ENCODE measurements at places on chromosomes 3 and 15. TPM values are rescaled to one million over a fixed set of nuclear protein-coding genes. Genes with fewer than 3 reads are reported as not detected.

TRPM1 gene
- 0.07 TPM for total RNA-seq

SYNM gene
- 8.3 TPM for total RNA-seq

GMNC gene
- total RNA-seq, result not detected

TRIM42 gene
- not detected for total RNA-seq

DNA sequence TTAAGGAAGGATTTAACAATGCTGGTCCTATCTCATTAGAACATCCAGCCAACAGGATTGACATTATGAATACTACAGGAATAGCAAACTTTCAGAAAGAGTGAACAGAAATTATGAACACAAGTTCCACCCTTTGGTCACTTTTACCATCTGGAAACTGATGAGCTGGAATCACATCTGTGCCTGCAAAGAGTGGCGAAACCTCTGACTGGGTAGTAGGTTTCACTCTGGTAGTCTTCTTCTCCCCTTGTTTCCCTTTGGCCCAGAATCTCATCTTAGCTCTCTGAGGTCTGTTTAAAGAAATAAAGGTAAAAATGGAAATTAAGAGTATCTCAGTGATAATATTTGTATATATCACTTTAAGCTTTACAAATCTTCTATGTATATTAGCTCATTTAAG, 73.1 kb downstream of the NR2E3 start:
- DNase-seq, result no peak

DNA sequence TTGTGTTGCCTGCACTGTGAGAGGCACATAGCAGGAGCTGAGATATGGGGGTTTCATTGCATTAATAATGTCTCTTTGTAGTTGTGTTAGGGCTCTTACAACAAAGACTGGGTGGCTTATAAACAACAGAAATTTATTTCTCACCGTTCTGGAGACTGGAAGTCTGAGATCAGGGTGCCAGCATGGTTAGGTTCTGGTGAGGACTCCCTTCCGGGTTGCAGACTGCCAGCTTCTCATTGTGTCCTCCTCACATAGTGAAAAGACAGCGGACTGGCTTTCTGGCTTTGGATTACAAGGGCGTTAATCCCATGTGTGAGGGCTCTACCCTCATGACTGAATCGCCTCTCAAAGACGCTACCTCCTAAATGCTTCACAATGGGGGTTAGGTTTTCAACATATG, 20.6 kb downstream of the TMEM108 start:
- no peak for DNase-seq

DNA sequence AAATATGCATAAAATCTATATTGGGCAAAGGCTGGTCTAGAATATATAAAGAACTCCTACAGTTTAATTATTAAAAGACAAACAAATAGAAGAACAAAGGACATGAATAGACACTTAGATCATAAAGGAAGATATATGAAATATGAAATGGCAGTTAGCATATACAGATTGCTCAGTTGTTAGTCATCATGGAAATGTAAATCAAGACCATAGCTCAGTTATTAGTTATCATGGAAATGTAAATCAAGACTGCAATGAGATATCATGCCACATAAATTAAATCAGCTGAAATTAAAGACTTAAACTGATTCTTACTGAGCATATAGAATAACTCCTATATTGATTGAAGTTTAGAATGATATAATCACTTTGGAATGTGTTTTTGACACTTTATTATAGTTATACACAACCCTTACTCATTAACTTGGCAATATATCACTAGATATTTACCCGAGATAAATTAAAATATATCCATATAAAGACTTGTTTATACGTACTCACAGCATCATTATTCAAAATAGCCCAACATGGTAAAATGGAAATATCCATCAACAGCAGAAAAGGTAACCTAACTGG, 45.2 kb upstream of the GOLGA8B start:
- DNase-seq, result no peak

- peak; percentile 47 for DNase-seq
These were observed 727 bp downstream of the RAP2B start for GRCh38 chr3:153162513-153163392.

- DNase-seq, result no peak
These were observed 52.0 kb downstream of the SUCNR1 start for GRCh38 chr3:151925419-151925818.

DNA sequence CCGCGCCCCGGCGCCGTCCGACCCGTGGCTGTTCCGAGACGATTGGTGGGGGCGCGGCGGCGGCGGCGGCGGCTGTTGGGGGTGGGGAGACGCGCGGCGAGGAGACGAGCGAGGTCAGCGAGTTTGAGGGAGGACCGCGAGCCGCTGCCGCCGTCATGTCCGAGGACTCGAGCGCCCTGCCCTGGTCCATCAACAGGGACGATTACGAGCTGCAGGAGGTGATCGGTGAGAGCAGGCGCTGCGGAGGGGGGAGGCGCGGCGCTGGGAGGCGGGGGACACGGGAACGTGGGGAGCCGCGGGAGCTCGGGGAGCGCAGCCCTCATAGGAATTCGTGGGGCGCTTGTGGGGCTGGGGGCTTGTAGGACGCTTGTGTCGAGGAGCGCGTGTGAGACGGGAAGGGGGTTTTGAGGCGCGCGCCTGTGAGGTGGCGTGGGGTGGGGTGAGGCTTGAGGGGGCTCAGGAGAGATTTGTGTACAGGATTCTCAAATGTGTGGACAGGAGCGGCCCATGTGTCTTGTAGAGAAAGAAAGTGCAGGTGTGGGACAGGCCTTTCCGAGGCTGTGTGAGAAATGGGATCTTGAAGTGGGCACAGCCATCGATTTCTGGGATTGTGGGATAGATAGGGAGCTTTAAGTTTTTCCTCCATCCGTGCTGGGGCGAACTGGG, 518 bp downstream of the OXSR1 start:
- peak; percentile 34 for DNase-seq

DNA sequence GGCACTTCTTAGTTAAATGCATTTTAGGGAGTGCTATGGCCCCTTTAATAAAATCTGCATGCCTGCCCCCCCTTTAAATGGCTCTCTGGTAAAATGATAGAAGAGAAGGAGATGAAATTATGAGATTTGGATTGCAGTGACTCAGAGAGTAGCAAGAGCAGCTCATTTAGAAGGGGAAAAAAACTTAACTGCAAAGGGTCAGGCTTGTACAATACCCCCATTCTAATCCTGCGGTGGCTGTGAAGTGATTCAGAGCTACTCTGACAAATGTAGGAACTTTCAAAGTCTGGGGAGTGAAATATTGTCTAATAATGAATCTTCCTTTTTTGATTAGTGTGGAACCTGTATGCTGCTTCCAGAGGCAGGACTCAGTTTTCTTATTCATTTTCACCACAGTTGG, 44.1 kb upstream of the TBC1D23 start:
- DNase-seq, result no peak

DNA sequence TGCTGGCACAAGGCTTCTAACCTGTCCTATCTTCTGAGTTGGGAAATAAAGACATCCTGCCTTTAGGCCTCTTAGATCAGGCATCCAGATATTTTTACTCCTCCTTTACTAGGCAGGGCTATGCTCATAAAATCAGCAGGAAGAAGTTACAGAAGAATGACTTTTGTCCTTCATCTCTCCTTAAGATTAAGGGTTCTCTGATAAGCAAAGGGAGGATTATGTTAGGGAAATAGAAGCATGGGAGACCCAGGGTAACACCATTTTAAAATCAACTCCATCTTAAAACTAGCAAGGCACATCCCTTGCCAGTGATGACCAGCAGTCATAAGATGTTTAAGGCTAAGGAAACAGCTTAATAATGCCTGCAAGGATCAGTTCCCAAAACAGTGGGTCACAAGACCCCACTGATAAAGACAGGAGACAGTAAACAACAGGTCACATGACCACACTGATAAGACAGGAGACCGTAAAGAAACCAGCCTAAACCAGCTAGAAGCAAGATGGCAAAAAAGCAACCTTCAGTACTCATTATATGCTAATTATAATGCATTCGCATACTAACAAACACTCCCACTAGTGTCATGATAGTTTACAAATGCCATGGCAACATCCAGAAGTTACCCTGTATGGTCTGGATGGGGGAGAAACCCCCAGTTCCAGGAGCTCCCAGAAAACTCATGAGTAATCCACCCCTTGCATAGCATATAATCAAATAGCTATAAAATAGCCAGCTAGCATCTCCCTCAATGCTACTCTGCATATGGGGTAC, 14.5 kb upstream of the EHHADH start:
- DNase-seq, result no peak

DNA sequence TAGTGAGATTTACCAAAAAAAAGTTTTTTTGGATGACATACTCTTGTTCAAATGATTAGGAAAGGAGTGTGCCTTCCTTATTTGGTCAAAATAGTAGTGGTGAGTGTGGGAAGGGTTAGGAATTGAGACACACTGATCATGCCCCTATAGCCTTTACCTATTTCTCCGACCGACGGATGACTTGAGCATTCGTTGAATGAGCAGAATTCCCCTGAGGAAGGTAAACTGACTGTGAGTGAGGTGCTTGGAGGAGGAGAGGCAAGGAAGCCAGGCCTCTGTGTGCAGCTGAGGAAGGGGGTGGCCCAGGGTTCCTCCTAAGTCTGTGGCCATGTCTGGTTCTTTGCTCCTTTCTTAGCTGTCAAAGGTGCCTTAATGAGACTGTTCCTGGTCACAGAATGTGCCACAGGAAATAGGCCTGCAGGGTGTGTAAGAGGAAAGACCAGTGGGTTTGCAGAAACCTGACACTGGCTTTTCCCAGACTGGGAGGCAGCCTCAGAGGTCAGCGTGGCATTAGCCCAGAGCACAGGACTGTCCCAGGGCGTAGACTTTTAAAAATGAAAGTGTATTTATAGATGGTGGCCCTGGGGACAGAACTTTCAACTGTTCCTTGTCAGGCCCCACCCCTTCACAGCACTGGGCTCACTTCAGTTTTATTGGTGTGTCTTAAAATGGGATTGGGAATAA, 307.7 kb upstream of the C2CD4B start:
- DNase-seq, result no peak

DNA sequence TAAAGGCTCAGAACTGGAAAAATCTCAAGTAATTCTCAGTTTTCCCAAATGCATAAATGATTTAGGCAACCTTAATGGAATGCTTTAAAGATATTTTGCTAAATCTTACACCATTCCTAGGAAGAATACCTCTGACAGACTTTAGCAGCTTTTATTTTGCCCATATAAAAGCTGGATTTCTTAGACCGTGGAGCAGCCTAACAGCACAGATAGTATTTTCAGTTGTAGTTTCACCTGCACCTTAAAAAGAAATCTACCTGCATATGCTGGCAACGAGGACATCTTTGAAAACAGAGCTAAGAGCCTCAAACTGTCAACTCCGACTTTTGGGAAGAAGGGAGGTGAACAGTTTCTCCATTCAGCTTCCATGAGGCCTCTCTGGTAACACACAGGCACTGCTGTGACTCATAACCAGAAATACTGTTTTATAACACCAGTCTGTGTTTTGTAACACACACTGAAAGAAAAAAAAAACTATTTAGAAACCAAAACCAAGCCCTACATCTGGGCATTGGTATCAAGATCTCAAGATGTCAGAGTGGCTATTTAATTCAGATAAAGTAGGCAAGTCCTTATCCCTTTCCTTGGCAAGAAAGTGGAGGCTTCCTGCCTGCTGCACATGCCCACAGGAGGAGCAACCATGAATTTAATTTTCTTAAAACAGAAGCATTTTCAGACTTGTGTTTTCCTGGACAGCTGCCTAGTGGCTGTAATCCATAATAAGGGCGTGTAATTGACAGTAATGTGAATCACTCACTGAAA, 181.5 kb upstream of the ICE2 start:
- DNase-seq, result no peak

DNA sequence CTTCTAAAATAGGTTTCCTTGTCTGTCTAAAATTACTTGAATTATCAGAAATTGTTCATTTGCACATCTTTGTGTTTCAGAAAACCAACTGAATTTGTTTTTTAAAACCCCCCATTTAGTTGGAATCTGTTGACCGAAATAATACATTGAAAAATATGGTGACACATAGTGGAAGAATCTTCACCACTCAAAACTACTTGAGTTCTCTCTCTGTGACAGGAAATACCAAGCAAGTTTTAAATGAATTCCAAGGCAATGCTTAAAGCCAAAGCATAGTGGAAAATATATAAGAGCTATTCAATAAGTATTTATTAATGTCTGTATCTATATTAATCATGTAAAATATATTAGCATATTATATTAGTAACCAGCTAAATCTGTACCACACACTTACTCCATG, 224.9 kb upstream of the COL8A1 start:
- DNase-seq, result no peak

DNA sequence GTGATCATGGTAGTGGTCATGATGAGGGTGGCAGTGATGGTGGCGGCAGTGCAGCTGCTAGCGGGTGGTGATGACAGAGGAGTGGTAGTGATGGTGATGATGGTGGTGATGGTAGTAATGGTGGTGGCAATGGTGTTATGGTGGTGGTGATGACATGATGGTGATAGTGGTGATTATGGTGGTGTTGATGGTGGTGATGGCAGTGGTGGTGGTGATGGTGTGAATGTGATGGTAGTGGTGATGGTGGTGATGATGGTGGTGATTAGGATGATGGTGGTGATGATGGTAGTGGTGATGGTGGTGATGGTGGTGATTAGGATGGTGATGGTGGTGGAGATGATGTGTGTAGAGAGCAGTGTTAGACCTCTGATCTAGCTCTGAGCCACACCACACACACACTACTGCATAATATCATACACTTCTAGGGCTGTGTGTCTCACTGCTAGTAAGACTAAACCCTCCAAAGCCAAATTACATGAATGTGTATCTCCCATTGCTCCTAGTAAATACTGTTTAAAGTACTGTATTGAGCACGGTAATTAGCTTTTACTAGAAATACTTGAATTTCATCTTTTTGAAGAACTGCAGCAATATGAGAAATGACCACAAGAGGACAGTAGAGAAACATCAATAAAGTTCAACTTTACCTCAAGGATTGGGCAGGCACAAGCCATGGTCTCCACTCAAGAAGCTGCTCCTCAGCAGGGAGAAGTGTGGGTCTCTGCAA, 28.8 kb downstream of the TMED3 start:
- peak; percentile 20 for DNase-seq
